ENCODE measurements at places on chromosomes 16 and 17.

DNA sequence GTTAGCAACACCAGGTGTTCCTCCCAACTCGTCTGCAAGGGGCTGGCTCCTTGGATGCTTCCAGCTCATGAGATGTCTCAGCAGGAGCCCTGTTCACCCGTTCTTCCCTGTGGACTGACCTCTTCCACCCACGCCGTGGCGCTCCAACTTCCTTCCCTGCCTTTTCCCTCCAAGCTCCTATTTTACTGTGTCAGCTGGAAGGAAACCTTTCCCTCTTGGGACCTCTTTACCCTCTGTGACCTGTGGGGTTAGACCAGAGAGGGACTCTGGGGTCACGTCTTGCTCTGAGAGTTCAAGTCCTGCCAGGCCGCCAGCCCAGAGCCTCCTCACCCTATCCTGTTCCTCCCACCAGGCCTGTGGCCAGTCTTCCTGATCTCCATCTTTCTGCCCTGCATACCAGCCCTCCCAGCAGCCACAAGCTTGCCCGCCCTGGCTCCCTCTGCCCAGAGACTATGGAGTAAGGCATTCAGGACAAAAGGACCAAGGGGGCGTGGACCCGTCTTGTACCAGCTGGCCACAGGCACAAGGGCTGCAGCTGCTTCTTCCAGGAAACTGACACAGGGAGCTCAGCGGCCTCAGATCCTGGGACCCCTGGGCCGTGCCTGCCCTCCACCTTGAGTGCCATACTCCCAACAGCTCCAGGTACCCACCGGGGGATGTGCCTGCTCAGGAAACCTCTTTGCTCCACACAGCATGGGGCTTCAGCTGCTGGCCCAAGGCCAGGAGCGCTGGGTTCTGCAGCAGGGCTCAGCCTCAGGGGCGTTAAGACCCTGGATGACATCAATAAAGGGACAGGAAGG is 3.0 kb downstream of the PAQR4 start:
- DNase-seq = no peak

- DNase-seq = no peak
Observed at GRCh38 chr16:11377154-11377553, 31.9 kb downstream of the RMI2 start.

- peak; percentile 48 for DNase-seq
Observed at GRCh38 chr16:1708768-1709180, 2.8 kb downstream of the MAPK8IP3 start.

DNA sequence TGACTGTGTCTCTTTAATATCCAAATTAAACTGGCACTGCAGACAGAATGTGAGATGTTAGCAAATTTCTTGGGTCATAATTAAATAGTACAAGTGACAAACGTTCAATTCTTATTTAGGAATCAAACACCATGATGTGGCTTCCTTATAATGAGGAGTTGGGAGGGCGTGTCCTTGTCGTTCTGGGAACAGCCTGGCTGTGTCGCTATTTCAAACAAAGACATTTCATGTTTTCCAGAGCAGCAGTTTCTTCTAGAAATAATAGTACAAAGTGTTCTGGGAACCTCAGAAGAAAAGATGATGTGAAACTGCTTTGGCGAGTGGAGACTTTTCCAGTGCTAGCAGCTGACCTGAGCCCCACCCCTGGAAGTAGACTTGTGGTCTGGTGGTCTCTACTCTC is 301.7 kb upstream of the N4BP1 start:
- no peak for DNase-seq

DNA sequence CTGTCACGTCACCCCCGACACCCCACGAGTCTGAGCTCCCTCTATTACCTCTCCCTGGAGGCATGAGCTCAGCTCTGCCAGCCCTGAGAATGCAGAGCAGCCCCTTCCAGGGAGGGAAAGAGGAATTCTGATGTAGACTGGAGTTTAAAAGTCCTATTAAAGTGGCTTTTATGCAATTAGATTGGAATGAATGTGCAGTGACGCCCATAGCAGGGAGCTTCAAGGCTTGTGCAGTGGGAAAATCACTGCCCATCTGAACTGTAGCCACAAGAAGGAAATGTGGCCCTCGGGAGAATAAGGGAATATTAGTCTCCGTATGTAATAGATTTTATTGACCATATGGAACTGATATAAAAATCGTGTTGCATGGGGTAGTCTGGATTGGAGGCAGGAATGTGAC is 66.9 kb downstream of the ZNF423 start:
- no peak for DNase-seq

DNA sequence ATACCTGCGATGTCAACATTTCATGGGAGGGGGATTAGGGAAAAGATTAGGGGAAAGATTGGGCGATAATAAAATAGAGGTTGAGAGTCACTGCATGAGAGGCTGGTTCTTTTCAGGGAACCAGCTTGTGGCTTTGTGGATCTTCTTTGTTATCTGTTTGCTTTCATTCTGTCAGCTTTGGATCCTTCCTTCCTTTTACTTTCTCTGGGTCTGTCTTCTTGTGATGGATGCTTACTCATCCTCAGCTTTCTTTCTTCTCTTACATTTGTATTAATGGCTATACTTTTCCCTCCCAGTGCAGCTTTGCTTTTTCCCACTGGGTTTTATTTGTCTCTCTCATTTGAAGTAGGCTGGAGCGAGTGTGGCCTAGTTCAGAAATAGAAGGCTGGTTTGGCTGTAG is 47.1 kb downstream of the RPTOR start:
- DNase-seq = no peak

DNA sequence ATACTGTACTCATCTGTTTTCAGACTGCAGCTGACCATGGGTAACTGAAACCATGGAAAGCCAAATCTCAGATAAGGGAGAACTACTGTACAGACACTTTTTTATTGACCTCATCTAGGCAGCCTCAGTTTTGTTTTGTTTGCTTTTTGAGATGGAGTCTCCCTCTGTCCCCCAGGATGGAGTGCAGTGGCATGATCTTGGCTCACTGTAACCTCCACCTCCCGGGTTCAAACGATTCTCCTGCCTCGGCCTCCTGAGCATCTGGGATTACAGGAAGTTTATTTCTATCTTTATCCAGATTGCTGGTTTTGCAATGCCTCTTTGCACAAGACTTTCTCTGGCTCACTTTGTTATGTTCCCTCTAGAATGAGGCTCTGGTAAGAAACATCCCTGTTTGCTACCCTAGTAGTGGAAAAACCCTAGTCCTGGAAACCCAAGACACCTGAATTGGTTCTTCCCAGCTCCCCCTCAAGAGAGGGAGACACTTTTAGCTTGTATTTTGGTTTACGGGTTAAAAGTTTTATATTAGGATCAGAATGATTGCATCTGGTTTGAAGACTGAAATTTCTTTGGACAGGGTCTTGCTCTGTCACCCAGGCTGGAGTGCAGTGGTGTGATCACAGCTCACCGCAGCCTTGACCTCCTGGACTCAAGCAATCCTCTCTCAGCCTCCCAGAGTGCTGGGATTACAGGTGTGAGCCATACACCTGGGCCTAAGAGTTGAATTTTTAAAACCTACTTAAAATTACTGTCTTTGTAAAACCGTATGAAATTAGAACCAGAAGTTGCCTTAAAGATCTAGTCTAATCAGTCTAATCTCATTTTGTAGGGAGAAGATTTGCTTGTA is 38.9 kb downstream of the ZNF207 start:
- no peak for DNase-seq

- DNase-seq = peak; percentile 79
Observed at GRCh38 chr16:13866073-13866472, 53.9 kb upstream of the ERCC4 start.

DNA sequence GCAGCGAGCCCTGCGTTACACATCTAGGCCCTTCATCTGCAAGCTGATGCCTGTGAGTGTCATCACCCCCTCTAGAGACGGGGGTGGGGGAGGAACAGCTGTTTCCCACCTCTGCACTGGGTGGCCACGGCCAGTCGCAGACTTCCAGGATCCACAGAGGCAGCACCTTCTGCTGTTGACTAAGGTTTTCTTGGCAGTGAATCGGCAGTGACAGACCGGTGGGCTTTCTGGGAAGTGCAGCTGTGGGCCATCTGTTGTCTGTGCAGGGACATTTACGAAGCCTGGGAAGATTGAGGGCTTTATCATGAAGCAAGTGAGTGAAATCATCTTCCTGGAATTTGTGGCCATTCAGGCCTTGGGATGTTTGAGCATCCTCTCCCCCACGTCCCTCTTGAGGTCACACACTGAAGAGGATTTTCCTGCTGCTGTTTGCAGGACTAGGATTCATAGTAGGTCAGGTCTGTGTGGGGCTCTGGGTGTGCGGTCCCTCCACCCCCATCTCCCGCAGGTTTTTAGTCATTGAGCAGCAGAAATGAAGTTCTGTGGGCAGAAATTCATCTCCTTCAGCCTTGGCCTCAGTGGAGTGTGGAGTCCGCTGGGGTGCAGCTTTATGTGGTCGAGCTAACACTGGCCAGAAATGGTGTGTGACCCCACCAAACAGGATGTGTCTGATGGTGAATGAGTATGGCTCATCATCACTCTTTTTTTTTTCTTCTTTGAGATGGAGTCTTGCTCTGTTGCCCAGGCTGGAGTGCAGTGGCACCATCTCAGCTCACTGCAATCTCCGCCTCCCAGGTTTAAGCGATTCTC is 12.0 kb downstream of the PGS1 start:
- peak; percentile 92 for DNase-seq

DNA sequence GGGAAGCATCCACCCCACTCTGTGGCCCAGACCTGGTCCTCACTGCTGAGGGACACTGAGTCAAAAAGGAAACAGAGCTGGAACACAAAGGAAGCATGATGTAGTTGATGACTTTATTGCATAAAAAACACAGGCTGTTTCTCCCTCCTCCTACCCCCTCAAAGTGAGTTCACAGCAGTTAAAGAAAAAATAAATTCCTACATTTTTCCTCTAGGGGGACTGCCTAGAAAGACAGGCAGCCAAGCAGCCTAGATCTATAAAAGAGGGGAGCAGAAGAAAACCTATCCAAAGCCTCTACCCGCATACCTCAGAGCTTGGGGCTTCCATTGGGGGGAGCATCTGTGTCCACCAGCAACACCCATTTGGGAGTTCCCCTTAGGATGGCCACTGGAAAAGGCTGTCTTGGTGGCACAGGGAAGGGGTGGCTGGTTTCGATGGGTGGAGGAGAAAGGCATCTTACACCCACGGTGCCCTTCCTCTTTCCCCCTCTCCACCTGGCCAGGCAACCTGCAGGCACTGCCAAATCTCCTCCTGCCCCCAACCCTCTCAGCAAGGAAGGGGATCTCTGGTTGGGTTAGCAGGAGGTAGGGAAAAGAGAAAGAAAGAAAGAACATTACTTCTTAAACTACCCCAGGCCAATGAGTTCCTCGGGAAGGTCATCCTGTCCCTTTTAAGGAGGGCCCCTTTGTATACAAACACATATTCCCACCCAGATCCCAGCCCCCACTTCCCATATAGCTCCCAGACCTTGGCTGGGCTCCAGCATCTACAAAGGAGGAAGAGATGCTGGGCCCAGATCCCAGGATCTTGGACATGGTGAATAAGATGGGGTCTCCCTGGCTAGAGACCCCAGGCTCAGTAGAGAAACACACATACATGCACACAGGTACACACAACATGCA is 4.0 kb upstream of the SCRN2 start:
- no peak for DNase-seq

- DNase-seq = no peak
Observed at GRCh38 chr17:58344791-58345157, 7.2 kb downstream of the SUPT4H1 start.

DNA sequence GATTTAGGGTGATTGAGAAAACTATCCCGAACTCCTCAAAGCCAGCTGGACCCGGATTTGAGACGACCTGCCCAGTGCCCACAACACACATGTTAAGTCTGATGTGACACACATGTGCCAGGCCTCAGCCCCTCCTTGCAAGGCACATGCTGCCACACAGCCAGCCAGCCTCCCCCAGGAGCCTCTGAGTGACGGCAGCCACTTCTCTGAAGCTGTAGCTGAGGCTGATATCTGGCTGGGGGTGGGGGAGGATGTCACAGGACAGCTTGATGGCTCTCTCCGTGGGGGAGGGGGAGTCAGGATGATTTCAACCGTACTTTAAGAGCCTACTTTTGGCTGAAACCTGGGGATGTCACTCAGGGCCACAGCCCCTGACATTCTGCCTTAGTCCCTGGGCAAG is 40.9 kb downstream of the SRCIN1 start:
- no peak for DNase-seq

GRCh38 chr17:27218719-27219488 is 75.0 kb upstream of the WSB1 start:
- DNase-seq = no peak

- peak; percentile 18 for DNase-seq
Observed at GRCh38 chr16:83878838-83879237, 20.1 kb upstream of the MLYCD start.

- DNase-seq = no peak
Observed at GRCh38 chr16:57343221-57343620, 15.4 kb upstream of the CCL22 start.

DNA sequence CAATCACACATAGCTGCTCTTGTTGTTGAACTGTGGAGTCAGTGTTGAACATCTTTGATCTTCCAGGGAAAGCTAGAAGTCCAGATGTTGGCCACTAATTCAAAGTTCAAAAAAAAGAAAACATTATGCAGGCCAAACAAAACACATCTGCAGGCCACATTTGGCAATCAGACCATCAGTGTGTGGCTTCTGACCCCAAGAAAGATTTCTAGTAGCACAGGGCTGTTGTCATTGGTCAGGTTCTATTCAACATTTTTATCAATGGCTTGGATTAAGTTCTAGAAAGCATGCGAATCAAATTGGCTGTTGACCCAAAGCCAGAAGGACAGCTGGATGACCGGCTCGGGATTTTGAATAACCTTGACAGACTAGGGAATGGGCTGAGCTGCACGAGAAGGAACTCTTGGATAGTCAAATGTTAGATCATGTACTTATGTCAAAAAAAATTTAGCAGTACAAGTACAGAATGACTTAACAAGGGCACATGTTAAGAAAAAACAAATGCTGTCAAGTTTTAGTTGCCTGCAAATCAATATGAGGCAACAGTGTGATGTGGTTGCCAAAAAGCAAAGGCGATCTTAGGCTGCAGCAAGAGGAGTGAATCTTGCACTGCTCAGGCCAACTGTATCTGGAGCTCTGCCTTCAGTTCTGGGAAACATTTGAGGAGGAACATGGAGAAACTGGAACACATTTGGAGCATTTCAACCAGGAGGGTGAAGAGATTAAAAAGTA is 187.6 kb downstream of the RGS9 start:
- no peak for DNase-seq

DNA sequence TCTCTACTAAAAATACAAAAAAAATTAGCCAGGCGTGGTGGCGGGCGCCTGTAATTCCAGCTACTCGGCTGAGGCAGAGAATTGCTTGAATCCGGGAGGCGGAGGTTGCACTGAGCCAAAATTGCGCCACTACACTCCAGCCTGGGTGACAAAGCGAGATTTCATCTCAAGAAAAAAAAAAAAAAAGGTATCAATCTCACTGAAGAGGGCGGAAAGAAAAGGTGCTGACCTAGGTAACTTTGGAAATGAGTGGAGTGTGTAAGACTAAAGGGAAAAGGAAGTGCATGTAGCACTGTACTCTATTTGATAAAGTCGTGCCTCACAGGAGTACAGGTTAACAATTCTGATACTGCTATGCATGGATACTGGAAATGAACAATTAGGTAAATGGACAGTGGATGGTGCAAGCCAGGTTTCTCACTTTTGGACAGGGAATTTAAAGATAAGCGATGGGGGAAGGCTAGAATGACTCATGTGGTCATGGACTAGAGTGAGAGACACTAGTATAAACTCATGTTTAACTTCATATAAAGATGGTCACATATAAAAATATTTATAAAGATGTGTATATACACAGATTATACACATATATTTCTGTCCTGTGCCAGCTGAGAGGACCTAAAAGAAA is 142.9 kb downstream of the CDK5R1 start:
- DNase-seq = no peak

- DNase-seq = peak; percentile 58
Observed at GRCh38 chr17:40035162-40035559, 19.0 kb downstream of the MED24 start.

- DNase-seq = peak; percentile 4
Observed at GRCh38 chr16:73231944-73232554, 184.1 kb upstream of the ZFHX3 start.

GRCh38 chr16:24409045-24409444 is 130.3 kb upstream of the RBBP6 start:
- peak; percentile 5 for DNase-seq
